ENCODE measurements at places on chromosomes 13 and 19.

- DNase-seq, result peak; percentile 90
Observed at GRCh38 chr19:41541990-41542584, 33.9 kb upstream of the CEACAM21 start.

- peak; percentile 21 for DNase-seq
Observed at GRCh38 chr19:52398081-52398441, 412 bp downstream of the ZNF528 start.

- peak; percentile 86 for DNase-seq
Observed at GRCh38 chr19:4186087-4186993, 3.9 kb downstream of the ANKRD24 start.

DNA sequence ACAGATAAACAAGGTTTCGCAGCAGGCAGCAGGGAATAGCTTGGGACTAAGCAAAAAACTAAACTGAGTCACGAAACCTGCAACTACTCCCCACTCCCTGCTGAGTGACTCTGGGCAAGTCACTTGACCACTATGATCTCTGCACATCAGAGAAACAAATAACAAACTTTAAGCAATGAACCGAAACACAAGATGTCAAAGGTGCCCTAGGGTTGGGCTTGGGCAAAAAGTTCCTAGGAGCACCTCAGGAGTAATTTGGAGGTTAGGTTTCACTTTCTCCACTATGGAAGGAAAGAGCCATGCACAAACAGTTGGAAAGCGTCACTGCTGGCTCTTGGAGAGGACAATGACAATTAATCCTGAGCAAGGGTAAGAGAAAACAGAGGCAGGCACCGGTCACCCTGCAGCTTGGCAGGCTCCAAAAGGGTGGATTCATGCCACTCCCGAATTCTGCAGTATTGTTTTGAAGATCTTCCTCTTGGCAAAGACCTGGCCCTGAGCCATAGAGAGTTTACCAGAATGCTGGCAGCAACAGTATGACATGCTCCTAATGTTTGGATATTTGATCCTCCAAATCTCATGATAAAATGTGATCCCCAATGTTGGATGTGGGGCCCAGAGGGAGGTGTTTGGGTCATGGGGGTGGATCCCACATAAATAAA lies 60.3 kb downstream of the CRYL1 start:
- no peak for DNase-seq

- peak; percentile 17 for DNase-seq
Observed at GRCh38 chr13:23160638-23161480, 19.9 kb upstream of the SGCG start.

- DNase-seq, result no peak
Observed at GRCh38 chr13:65914716-65915115, 1315.4 kb downstream of the PCDH9 start.

GRCh38 chr13:70874636-70875035 lies 766.4 kb upstream of the KLHL1 start:
- peak; percentile 52 for DNase-seq
